ENCODE measurements at places on chromosomes 16 and 17.

DNA sequence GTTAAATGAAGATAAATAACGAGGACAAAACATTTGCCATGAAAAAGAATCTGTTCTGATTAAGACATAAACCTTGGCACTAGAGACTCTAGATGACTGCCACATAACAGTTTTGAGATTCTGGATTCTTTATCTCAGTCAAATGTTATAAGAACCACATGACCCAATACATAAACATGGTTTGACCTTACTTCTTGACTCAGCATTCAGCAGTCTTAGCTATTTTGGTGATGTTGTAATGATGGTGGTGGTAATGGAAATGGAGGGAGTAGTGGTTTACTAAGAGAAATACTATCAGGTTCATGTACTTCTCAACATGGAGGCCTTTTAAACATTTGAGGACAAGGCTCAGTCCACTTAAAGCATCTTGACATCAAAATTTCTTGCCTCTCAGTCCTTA is 925.4 kb downstream of the CDH11 start:
- no peak for DNase-seq

- no peak for DNase-seq
Observed at GRCh38 chr17:79970576-79971068, 65.0 kb downstream of the TBC1D16 start.

DNA sequence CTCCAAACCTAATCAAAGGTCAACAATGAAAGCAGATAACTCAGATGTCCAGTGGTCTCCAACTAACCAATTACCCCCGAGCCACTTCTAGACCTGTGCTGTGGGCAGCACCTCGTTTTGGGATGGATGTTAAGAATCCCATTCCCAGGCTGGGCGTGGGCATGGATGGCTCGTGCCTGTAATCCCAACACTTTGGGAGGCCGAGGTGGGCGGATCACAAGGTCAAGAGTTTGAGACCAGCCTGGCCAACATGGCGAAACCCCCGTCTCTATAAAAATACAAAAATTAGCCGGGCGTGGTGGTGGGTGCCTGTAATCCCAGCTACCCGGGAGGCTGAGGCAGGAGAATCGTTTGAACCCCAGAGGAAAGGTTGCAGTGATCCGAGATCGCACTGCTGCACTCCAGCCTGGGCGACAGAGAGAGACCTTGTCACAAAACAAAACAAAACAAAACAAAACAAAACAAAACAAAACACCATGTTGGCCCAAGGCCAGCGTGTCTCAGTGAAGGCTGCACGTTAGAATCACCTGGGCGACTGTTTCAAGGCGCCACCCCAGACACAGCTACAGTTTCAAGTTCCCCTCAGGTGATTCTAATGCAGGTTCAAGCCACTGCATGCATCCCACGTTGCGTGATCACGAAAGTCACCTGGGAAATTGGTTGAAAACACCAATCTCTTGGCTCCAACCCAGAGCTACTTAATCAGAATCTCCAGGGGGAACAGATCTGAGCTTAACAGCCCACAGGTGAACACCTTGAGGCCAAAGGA is 21.3 kb downstream of the COX4I1 start:
- DNase-seq: no peak

DNA sequence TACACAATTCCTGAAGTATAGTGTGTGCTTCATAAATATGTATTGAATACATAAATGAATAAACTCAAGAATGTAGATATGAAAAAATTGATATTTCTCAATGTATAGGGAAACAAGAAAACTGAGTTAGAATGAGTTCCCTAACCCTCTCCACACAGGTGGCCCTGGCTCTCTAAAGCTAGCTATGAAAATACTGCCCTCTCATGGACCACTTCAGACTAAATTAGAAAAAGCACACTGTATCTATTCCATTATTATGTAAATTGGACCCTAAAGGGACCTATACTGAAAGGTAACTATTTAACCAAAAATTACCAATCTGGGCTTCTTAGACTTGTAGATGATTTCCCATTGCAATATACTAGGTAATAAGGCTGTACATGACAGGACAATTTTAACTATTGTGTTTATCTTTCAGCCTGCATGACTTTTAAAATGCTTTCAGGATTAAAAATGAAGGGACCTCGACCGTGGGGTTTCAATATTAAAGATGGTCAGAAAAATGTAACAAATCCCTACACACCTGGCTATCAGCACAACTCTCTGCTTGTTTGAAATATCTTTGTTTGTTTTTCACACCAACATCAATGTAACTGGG is 672.5 kb upstream of the KIF2B start:
- no peak for DNase-seq

DNA sequence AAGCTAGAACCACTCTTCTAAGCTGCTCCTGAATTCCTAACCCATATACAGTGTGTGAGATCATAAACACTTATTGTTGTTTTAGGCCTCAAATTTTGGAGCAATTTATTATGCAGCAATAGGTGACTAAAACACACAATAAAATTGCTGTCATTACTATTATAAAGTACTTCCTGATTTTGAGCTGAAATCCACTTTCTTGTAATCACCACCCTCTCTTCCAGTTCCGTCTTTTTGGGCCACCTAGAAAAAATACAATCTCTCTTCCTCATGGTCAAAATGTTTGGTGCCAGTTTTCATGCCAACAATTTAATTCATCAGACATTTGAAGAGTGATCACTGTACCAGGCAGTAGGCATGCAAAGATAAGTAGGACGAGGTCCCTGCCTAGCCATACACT is 43.3 kb upstream of the NF1 start:
- no peak for DNase-seq

All from NCI-H1417 treated with DMSO at 0.1 percent for 48 hours (cell line).